Natural killer cell treated with Interleukin-12 subunit alpha and Interleukin-12 subunit beta and Interleukin-15 and Interleukin-18, amount 100 ng/mL, for 72 hours (primary cell): ENCODE measurements at places on chromosomes 3 and 15. TPM values are rescaled to one million over a fixed set of nuclear protein-coding genes. Genes with fewer than 3 reads are reported as not detected.

Gene ROPN1
- not detected for total RNA-seq

Gene ZBTB38
- 24.5 TPM for total RNA-seq

Gene TCTA
- total RNA-seq: 21.1 TPM

GRCh38 chr15:47431501-47431900 is 285.8 kb upstream of the SEMA6D start:
- DNase-seq: no peak
- H3K4me3 ChIP-seq: no peak overlapping the region
- H3K27ac ChIP-seq: no peak overlapping the region
- H3K36me3 ChIP-seq: no peaks in the 10 kb centered on the region
- no peaks in the 10 kb centered on the region for H3K4me1 ChIP-seq

- no peaks in the 10 kb centered on the region for H3K36me3 ChIP-seq
- H3K4me3 ChIP-seq: no peak overlapping the region
- no peak for DNase-seq
Observed at GRCh38 chr3:62732183-62732904, 142.9 kb downstream of the CADPS start.

GRCh38 chr3:64140651-64141050 is 84.6 kb downstream of the PRICKLE2 start:
- no peak for DNase-seq
- H3K36me3 ChIP-seq: no peaks in the 10 kb centered on the region
- no peak overlapping the region for H3K4me3 ChIP-seq
- H3K4me1 ChIP-seq: no peaks in the 10 kb centered on the region
- no peak overlapping the region for H3K27ac ChIP-seq
- peaks cover 9% of the 10 kb centered on the region for H3K27me3 ChIP-seq

- peaks cover 5% of the 10 kb centered on the region for H3K27me3 ChIP-seq
- DNase-seq: no peak
- H3K4me1 ChIP-seq: no peaks in the 10 kb centered on the region
Observed at GRCh38 chr3:87161851-87162250, 65.3 kb upstream of the CHMP2B start.

DNA sequence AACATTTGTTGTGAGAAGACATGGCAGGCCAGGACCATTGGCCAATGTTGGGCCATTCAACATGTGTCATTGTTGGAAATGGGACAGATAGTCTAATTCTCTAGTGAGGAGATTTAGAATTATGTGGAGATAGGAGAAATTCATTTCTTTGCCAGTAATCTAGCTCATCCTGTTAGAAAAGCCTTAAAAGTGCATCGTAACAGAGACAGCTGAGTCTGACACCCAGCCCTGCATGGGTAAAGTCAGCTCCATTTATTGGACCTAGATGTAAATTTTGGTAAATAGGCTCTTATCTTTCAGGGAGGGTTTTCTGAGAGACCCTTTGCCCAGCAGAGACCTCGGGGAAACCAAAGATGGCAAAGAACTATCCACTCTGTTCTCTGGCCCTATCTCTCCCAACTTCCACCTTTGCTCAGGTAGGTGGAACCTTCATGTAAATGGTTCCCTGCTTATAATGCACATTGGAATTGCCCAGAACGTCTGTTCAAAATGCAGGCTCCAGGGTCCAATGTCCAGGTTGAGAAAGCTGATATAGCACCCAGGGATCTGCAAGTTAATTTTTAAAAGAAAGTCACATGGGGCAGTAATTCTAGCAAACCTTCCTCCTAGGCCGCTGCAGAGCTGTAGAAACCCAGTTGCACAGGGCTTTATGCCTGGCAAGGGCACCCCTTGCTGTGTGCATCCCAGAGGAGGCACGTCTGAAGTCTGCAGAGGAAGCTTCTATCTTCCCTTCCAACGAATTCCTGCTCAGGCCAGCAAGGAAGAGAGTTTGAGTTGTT is 365.9 kb upstream of the PROK2 start:
- no peaks in the 10 kb centered on the region for H3K36me3 ChIP-seq
- H3K4me3 ChIP-seq: no peak overlapping the region
- no peak overlapping the region for H3K27ac ChIP-seq
- no peak for DNase-seq
- no peaks in the 10 kb centered on the region for H3K4me1 ChIP-seq
